ENCODE measurements at places on chromosomes 13 and 19.

- no peak for DNase-seq
Observed at GRCh38 chr19:3464587-3465235, 15.6 kb downstream of the SMIM24 start.

GRCh38 chr13:77398825-77399620 is 72.1 kb upstream of the MYCBP2 start:
- DNase-seq, result no peak

- no peak for DNase-seq
Observed at GRCh38 chr13:21615427-21615826, 11.5 kb upstream of the MICU2 start.

- no peak for DNase-seq
Observed at GRCh38 chr19:7975037-7975436, 30.4 kb downstream of the ELAVL1 start.

GRCh38 chr13:42602906-42603305 is 29.0 kb downstream of the TNFSF11 start:
- DNase-seq, result no peak

GRCh38 chr19:6087074-6087571 is 23.2 kb downstream of the RFX2 start:
- DNase-seq, result no peak

DNA sequence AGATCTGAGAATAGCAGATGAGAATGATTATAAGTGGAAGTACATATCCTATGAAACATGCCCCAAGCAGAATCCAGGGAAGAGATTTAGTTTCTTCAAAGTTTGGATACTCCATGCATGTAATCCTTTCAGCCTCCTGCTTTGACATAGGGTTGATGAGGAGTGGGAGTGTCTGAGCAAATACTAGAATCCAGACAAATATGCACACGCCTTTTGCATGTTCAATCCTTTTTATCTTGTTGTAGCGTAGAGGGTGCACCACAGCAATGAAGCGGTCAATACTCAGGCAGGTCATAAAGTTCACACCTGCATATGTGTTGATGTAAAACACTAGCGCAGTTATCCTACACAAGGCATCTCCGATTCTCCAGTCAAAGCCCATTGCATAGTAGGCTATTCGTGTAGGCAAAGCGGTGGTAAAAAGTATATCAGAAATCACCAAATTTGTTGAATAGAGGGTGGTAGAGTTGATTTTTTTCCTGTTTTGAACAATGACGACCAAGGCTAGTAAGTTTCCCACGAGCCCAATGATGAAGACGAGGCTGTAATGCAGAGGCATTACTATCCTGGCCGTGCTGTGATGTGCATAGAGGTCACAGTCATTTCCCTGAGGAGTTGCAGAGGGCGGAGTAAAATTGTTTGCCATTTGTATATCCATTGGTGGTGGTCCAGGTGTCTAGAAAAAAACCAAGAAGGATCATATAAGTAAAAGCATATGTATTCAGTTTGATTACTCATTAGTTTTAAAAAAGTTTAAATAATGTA is 11.5 kb downstream of the GPR183 start:
- no peak for DNase-seq

- no peak for DNase-seq
Observed at GRCh38 chr13:21696865-21697448, 26.1 kb downstream of the FGF9 start.

- DNase-seq, result no peak
Observed at GRCh38 chr19:3387645-3388589, 21.5 kb downstream of the NFIC start.

- no peak for DNase-seq
Observed at GRCh38 chr19:11480715-11481533, at the start of gene ELAVL3. ELAVL3 (minus strand) TSS chr19:11481046; CDS start chr19:11480608, 438 bp downstream.

- DNase-seq, result no peak
Observed at GRCh38 chr13:24110011-24110410, 50.5 kb upstream of the SPATA13 start.

GRCh38 chr19:51792932-51793331 is 2.0 kb upstream of the FPR3 start:
- DNase-seq, result no peak

- no peak for DNase-seq
Observed at GRCh38 chr13:43304945-43305344, 281.6 kb downstream of the DNAJC15 start.

GRCh38 chr19:40960062-40960685 is 30.9 kb upstream of the CYP2B6 start:
- no peak for DNase-seq

DNA sequence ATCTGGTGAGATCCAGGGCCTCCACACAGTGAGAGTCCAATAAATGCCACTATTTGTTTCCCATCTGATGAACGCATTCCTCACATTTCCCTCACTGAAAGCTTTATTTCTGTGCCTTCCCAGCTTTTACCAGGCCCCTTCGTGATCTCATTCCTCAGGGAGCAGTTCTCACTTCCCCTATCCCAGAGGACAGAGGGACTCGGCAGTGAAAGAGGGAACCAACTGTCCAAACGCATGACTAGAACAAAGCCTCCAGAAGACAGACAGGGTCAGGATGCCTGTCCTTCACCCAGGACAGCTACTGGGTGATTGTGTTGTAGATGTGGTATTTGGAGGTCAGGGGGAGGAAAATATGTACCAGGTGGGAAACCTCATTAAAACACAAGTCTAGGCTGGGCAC is 2.0 kb upstream of the ZBTB45 start:
- no peak for DNase-seq

GRCh38 chr13:23979361-23980159 is 82.3 kb upstream of the C1QTNF9B start:
- DNase-seq, result no peak

GRCh38 chr19:54561840-54562239 is 11.8 kb upstream of the LILRA2 start:
- no peak for DNase-seq

DNA sequence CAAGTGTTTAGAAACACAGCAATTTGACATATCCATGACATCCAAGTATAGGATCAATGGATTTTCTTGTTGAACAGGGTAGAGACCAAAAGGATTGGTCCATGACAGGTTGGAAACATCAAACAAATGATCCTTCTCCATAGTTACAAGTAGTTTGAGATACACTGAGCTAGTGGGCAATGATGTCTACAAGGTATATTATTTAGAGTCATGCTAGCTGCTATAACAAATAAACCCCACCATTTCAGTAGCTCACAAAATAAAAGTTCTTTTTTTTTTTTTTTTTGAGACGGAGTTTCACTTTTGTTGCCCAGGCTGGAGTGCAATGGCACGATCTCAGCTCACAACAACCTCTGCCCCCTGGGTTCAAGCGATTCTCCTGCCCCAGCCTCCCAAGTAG is 4.9 kb upstream of the HAUS5 start:
- DNase-seq, result no peak

DNA sequence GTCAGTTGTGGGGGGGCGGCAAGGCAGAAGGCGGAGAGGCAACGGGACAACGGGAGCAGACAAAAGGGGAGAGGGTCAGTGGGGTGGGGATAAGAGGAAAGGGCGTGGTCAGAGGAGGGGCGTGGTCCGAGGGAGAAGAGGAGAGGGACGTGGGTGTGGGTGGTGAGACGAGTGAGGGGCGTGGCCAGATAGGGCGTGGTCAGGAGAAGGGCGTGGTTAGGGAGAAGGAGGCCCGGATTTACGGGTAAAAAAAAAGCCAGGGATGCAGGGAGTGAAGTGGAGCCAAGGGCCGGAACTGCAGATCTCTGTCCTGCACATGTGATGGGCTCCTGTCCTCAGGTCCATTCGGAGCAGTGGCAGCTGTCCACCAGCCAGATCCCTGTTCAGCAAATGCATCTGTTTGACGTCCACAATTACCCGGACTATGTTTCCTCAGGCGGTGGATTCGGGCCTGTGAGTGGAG is 21.5 kb downstream of the CPT1C start:
- no peak for DNase-seq

GRCh38 chr13:50126993-50127725 is 111.9 kb downstream of the KCNRG start:
- no peak for DNase-seq

- DNase-seq, result no peak
Observed at GRCh38 chr13:92365904-92366303, 860.7 kb upstream of the GPC6 start.

DNA sequence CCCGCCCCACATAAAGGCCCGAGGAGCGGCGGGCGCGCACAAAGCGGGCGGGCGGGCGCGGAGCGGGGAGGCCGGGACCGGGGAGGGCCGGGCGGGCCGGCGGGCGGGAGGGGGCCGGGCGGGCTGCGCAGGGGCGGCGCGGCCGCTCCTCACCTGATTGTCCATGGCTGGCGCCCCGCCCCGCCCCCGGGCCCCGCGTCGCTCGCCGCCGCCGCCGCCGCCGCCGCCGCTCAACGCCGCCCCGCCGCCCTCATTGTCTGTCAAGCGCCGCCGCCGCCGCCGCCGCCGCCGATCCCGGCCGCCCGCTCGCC is 200 bp downstream of the MLLT1 start:
- no peak for DNase-seq

DNA sequence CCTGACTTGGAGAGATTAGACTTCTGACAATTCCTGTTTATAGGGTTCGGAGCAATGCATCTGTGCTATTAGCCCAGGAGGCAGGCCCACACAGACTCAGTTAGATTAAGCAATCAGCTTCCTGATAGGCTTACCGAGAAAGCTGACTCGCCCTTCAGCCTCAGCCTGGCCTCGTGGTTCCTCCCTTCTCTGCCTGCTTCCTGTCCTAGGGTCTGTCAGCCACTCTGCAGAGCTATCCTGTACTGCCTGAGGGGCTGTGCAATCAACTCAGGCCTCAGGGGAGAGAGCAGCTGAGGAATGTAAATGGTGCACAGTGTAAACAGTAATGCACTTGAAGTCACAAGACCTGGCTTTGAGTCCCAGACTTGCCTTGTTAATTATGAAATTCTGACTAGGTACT is 30.7 kb downstream of the HTR2A start:
- DNase-seq, result peak; percentile 1

DNA sequence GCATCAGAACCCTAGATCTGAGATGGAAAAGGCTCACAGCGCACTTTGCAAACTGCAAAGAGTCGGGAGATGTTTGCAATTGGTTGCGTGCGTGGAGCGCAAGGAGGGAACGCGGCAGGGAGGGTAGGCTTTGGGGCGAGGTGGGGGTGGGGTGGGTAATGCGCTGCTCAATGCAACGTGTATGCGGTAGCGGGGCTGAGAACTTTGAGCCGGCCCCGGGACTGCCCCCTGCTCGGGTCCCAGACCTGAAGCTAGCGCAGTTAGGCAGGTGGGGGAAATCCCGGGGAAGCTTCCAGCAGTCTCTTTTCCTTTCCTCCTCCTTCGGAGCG is 971 bp downstream of the FOSB start:
- DNase-seq, result no peak

DNA sequence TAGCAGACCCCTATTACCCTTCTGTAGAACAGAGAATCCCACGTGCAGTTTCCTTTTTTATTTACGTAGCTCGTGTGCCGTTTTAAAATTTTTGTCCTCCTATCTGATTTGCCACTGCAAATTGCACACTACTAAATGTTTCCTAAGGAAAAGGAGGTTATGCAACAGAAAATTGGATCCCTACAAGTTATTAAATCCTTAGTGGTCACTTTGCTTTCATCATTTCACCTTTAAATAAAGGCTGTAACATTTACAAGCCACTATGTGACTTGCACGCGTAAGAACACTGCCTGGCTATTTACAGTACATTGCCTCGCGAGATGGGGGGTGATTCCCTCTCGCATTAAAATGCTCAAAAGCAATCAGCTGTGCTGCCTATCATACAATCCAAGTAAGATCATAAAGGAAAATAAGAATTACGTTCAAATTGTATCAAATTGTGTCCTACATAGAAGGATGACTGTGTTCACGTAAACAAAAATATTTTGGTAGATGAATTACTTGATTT is 525.6 kb downstream of the SUCLA2 start:
- no peak for DNase-seq

DNA sequence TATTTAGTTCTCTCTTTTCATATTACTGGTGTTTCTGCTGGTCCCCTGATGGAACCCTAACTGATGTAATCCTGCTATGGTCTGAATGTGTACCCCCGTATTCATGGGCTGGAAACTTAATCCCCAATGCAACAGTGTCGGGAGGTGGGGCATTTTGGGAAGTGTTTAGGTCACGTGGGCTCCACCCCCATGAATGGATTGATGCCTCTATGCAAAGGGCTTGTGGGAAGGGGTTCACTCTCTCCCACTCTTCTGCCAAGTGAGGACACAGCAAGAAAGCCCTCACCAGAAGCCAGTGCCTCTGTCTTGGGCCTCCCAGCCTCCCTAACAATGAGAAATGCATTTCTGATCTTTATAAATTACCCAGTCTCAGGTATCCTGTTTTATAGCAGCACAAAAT is 21.2 kb upstream of the UBAC2 start:
- no peak for DNase-seq

- no peak for DNase-seq
Observed at GRCh38 chr13:29758531-29759114, 91.8 kb downstream of the UBL3 start.
